ENCODE measurements at places on chromosomes 2 and 18.

DNA sequence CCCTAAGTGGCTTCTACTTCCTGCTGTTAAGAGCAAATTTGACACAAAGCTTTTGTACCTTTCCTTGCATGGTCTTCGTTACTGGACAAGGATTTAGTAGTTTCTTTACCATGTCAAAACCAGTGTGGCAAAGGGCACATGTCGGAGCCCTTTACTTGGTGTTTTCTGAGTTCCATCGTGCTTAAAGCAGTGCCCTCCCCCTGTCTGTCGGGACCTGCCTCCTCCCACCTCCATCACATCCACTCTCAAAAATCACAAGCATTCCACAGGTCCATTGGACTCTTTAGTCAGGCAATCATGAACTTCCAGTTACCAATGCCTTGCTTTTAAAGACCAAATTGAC is 763 bp downstream of the CCDC141 start:
- DNase-seq: no peak

DNA sequence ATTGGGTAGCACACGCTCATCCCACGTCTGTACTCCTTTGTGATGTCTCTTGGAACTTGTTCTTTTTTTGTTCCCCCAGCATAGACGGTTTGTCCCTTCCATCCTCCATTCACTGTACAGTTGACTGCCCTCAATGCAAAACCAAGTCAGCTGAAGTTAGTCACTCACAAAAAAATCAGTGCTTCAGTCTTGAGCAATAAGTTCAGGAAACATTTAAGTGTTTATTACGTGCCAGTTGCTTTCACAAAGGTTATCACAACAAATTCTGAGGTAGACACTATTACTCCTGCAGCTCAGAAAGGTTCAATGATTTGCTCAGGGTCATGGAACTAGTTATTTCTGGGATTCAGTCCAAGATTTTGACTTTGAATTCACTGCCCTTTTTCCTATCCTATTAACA is 102.2 kb downstream of the PDE1A start:
- DNase-seq: no peak

DNA sequence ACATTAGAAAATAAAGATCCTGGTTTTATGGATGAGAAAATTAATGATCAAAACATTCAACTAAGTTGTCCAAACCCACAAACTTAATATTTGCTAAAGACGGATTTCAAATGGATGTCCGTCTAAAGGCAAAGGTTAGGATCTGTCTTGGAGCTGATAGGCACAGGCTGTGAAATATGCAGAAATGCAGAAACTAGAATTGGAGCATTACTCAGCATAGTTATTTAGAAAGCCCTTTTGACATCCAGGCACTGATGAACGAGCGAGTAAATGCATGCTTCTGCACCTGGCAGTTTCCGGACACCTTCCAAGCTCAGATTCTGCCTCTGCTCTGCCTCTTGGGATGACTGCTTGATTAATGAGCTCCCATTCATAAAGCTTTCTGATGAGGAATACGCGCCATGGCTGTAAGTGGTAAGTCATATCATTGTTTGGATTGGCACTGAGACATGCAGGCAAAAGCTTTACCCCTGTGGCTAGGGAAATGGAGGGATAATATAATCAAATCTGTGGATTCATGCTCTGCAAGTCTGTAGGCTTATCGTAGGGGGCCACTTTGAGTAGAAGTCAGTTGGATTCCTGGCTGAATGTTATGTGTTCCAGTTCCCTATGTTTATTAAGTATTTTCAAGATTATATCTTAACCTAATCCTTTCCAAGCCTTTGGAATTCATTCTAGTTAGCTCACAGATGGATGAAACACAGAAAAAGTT is 2176.3 kb upstream of the CELF4 start:
- DNase-seq: no peak

- DNase-seq: no peak
Observed at GRCh38 chr18:25279133-25279532, 72.8 kb downstream of the ZNF521 start.

DNA sequence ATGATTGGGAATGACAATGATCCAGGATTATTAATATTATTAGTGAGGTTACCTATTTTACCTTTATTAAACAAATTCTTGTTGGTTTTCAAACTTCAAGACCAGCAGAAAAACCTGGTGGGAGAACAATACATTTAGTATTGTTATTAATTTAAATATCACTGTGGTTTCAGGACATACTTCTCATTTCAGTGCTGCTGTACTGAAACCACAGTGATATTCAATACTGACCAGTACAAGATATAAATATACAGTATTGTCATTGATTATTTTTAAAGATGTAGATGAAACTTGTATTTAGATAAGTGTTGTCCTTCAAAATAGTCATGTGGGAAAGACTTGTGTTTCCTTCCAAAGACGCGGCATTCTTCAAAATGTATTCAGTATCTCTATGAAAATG is 1047.3 kb upstream of the CELF4 start:
- no peak for DNase-seq

DNA sequence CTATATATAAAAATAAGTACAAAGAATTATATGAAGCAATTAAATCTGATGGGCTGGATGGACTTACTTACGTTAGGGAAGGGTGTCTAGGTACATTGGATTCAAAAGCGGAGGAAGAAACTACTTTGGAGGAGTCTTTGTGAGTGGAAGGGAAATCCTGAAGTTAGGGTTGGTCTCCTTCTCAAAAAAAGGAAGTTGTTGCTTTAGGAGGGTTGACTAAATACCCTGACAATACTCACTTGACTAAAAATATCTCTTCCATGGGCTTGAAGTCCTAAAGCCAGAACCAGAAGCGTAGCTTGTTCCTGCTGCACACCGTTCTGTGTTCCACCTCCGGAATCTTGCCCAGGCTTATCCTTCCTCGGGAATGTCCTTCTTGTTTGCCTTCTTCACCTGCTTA is 143.3 kb upstream of the ZEB2 start:
- no peak for DNase-seq

DNA sequence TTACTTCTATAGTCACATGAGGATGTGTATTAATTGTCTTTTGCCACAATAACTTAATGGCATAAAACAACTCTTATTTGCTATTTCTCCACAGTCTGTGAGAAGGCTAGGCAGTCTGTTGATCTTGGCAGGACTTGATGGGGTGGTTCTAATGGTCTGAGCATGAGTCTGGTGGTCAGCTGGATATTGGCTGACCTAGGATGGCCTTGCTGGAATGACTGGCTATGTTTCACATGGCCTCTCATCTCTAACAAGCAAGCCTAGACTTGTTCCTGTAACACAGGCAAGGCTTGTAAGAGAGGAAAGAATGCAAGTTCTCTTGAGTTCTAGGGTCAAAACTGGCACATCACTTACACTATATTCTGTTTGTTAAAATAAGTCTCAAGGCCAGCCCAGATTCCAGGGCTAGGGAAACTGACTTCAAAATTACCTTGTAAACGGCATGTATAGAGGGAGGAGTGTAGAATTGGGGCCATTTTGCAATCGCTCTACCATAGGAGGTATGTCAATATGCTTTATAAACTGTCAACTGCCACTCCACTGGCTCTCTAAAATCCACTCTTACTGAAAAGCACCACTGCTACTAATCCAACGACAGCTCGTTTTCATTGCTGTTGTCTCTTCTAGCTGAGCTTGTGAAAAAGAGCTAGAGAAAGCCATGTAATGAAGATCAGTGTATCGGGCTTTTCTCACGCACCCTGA is 325.0 kb upstream of the PKDCC start:
- no peak for DNase-seq

- DNase-seq: no peak
Observed at GRCh38 chr2:182504903-182505302, 78.1 kb upstream of the PDE1A start.

Data from cerebellar nuclear complex (tissue), 1 donor.